ENCODE measurements at places on chromosomes 3 and 15.
A peak's percentile ranks its signal among the peaks of the same experiment; 100 is the strongest.

GRCh38 chr3:32203854-32204253, 34.6 kb upstream of the CMTM8 start:
- DNase-seq, result no peak

GRCh38 chr3:172159962-172160538, 120.7 kb downstream of the FNDC3B start:
- peak; percentile 55 for DNase-seq

GRCh38 chr15:85960381-85960780, 119.3 kb upstream of the AGBL1 start:
- no peak for DNase-seq

- no peak for DNase-seq
Observed at GRCh38 chr3:127746400-127747057, 73.8 kb downstream of the ABTB1 start.
